ENCODE measurements at places on chromosomes 3 and 15.

DNA sequence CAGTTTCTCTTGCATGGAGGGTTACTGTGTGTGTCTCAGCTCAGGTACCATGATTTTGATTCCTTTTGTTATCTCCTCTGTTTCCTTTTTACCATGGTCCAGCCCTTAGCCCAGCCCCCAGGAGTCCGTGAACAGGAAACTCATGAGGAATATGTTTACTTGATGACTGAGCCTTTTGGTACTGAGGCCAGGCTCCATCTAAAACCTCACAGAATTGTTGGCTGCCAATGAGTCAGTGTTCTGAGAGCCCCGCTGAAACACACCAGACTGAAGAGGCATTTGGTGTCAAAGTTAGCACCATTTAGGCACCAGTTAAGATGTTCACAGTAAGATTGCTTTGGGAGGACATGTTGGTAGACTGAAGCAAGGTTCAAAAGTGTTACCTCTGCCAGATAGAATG lies 80.9 kb downstream of the DGKG start:
- DNase-seq = no peak

DNA sequence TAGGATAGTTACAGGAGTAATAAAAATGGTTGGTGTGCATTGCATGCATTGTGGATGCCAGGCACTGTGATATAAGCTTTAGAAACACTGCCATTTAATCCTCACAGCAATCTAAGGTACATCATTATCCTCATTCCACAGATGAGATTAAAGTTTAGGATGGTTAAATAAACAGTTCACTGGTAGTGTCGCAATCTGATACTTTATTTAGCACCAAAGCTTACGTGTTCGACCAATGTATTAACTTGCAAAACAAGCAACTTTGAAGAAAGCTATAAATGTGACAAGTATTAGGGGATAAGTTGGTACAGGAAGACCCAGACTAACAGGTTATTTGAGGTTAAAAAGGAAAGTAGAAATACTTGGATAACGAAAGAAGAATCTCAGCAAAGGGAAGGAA lies 150.5 kb upstream of the ZNF385D start:
- no peak for DNase-seq

GRCh38 chr3:49629866-49630265 lies 44.3 kb upstream of the APEH start:
- no peak for DNase-seq

DNA sequence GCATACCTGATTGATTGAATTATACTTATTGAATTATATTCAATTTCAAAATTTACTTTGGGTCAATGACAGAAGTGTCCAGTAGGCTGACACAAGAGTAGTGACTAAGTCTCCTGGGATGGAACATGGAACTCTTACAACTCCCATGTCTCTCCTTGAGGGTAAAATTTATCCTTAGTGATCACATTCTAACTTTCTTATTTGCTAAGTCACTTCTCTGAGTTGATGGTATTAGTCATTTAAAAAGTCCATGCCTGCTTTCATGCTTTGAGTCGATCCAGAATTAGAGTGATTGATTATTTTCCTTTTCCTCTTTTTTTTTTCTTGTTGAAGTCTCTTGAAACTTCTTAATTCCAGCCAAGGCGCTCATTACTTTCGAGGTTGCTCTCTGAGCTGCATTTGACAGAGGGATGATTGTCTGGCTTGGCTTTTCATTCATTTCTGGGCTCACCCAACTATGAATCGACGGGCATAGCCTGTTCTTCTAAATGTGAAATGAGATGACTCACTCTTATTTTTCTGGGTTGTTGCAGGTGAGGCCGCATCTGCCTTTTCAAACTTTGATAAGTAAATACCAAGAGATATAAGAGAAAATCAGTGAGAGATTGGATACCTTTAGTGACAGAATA lies 34.9 kb downstream of the LRRC3B start:
- DNase-seq = no peak

DNA sequence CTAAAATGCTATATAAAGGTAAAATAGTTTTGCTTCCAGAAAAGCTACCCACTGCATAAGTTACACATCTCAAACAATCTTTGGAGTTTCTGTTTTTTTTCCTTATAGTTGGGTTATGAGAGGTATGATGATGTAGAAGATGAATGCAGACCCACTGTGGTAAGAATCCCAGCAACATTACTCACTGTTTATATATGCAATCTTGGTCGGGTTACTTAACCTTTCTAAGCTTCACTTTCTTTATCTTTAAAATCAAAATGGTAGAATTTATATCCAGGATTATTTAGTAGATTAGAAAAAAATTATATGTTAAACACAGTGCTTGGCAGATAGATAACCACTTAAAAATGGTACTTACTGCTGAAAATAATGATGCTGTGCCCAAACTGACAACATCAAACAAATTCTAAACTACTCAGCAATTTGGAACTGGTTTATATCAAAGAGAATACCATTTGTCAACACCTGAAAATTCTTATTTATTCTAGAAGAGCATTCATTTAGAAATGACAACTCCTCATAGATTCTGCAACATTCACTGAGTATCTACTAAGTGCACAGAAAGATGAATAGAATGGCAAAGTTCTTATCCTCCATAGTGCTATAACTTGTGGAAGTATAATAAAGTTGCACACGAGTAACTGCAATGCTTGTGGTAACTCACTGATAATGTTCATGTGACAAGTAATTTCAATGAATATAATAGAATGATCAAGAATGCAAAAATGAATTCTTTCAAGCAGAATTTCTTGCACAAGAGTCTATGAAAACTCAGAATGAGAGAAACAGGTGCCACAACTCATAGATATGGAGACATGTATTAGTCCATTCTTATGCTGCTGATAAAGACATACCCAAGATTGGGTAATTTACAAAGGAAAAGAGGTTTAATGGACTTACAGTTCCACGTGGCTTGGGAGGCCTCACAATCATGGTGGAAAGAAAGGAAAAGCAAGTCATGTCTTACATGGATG lies 129.0 kb upstream of the SLC7A14 start:
- no peak for DNase-seq

GRCh38 chr15:92595506-92596381 lies 59.8 kb downstream of the FAM174B start:
- DNase-seq = no peak

- peak; percentile 46 for DNase-seq
Measured at GRCh38 chr15:40054855-40055575, 16.0 kb upstream of the SRP14 start.

GRCh38 chr3:36969540-36970432 lies 23.1 kb downstream of the EPM2AIP1 start:
- peak; percentile 70 for DNase-seq
